IMR-90 (cell line): ENCODE measurements at places on chromosomes 6 and 20. TPM values are rescaled to one million over a fixed set of nuclear protein-coding genes. Genes with fewer than 3 reads are reported as not detected.
A peak's percentile ranks its signal among the peaks of the same experiment; 100 is the strongest.

PLCB1 gene
- total RNA-seq = 16.1 and 17.5 TPM in 2 replicates

DNA sequence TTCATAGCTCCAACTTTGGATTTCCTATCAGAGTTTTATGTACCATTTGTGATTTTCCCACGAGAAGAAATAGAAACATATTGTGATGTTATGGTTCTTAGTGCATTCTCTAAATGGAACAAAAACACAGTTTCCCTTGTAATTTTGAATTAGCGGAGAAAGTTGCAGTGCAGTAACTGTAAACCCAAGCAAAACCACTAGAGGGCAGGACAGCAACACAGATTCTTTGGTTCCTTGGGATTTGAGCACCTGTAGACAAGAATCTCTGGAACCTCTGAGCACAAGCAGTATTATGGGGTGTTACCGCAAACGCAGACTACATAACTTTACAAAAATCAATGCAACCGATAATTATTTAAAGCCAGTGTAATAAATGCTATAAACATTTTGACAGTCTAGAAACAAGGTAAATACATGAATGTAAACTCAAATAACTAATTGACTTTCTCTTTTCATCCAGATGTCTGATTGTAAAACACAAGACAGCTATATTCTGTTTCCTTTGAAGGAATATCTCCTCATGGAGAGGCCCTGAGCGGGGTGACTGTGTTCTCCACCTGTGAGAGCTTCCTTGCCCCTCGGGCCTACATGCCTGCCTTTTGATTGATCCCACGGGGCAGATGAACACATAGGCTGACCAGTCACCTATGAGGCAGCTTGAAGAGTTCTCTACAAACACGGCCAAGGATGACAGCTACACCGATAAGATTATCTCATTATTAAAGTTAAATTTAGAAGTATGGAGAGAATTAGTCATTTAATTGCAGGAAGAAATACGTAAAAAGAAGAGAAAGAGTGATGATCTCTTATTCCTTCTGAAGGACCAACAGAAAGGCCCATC lies 67.5 kb upstream of the COL21A1 start:
- no peak overlapping the region for H3K27ac ChIP-seq
- DNase-seq = peak; percentile 50
- H3K27me3 ChIP-seq = no peaks in the 10 kb centered on the region; the same call in 1 of the 2 replicates
- H3K4me1 ChIP-seq = peaks cover 2% of the 10 kb centered on the region; the same call in 1 of the 2 replicates
- no peak overlapping the region for H3K4me3 ChIP-seq
- H3K36me3 ChIP-seq = no peaks in the 10 kb centered on the region

LST1 gene
- not detected in 2 replicates for total RNA-seq

- DNase-seq = no peak
- H3K27ac ChIP-seq = no peak overlapping the region
- peaks cover 58% of the 10 kb centered on the region for H3K27me3 ChIP-seq
- no peak overlapping the region for H3K4me3 ChIP-seq
- no peaks in the 10 kb centered on the region for H3K36me3 ChIP-seq
- 0 out of 2 replicates have a peak, but pooled peaks cover 2% of the 10 kb centered on the region for H3K4me1 ChIP-seq
These were observed 11.0 kb upstream of the FOXF2 start for GRCh38 chr6:1378065-1379016.

- H3K4me1 ChIP-seq = no peaks in the 10 kb centered on the region
- peak; percentile 3 for DNase-seq
These were observed 104.6 kb downstream of the DTD1 start for GRCh38 chr20:18692447-18692846.

LCA5 gene
- 2.0 and 3.3 TPM in 2 replicates for total RNA-seq

DNA sequence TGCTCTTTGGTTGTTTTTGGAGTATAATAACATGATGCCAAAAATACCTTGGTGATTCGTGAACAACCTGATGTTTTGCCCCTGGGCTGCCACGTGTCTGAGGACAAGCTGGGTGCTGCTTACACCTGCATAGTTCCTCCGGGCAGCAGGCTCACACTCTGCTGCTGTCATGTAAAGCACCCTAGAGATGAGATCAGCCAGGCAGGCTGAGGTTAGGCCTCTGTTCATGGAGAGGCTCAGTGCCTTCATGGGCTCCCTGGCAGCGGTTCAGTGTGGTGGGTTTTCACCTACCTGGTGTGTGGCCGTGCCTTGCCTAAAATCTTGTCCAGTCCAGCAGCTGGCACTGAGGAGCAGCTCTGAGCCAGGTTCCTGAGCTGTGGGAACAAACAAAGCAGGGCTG lies 60.1 kb upstream of the TAGAP start:
- H3K27me3 ChIP-seq = peaks cover 30% of the 10 kb centered on the region
- no peaks in the 10 kb centered on the region for H3K4me1 ChIP-seq
- DNase-seq = no peak
- no peaks in the 10 kb centered on the region for H3K36me3 ChIP-seq

GRCh38 chr20:33127422-33128097 lies 40.4 kb upstream of the BPIFA2 start:
- DNase-seq = no peak
- peaks cover 5% of the 10 kb centered on the region for H3K27me3 ChIP-seq
- no peaks in the 10 kb centered on the region for H3K4me1 ChIP-seq
- H3K4me3 ChIP-seq = no peak overlapping the region
- no peak overlapping the region for H3K27ac ChIP-seq

GRCh38 chr6:34565722-34566137 lies 9.6 kb upstream of the SPDEF start:
- DNase-seq = no peak
- H3K27me3 ChIP-seq = peaks cover 2% of the 10 kb centered on the region; the same call in 1 of the 2 replicates
- H3K4me3 ChIP-seq = no peak overlapping the region
- peaks cover 3% of the 10 kb centered on the region for H3K4me1 ChIP-seq
- no peak overlapping the region for H3K27ac ChIP-seq

GRCh38 chr6:166687879-166688205 lies 60.8 kb upstream of the RPS6KA2 start:
- H3K36me3 ChIP-seq = no peaks in the 10 kb centered on the region
- H3K27ac ChIP-seq = no peak overlapping the region
- H3K27me3 ChIP-seq = peaks cover 13% of the 10 kb centered on the region; the same call in 1 of the 2 replicates
- H3K4me1 ChIP-seq = peaks cover 9% of the 10 kb centered on the region; the same call in 1 of the 2 replicates

SGK2 gene
- under 0.01 TPM in 1 of 2 replicates, not detected in the other for total RNA-seq

GRCh38 chr6:37988127-37988526 lies 168.6 kb downstream of the ZFAND3 start:
- no peak overlapping the region for H3K4me3 ChIP-seq
- H3K36me3 ChIP-seq = no peaks in the 10 kb centered on the region
- DNase-seq = peak; percentile 89
- H3K27ac ChIP-seq = no peak overlapping the region
- peaks cover 19% of the 10 kb centered on the region for H3K4me1 ChIP-seq
- H3K27me3 ChIP-seq = no peaks in the 10 kb centered on the region

MPIG6B gene
- total RNA-seq = not detected in 2 replicates

- H3K4me3 ChIP-seq = no peak overlapping the region
- no peak overlapping the region for H3K27ac ChIP-seq
- peaks cover 4% of the 10 kb centered on the region; the same call in 1 of the 2 replicates for H3K4me1 ChIP-seq
- H3K27me3 ChIP-seq = no peaks in the 10 kb centered on the region
These were observed 24.2 kb downstream of the PRDM1 start for GRCh38 chr6:106110164-106110826.

- H3K4me1 ChIP-seq = no peaks in the 10 kb centered on the region
- no peak for DNase-seq
- H3K36me3 ChIP-seq = peaks cover 5% of the 10 kb centered on the region
- no peak overlapping the region for H3K4me3 ChIP-seq
These were observed 42.4 kb downstream of the RNGTT start for GRCh38 chr6:88920774-88921733.

GRCh38 chr6:158649289-158650143 lies at the start of gene SYTL3:
Gene SYTL3 (plus strand): TSS chr6:158650054. CDS start chr6:158663269, 13,215 bp downstream.
- H3K4me3 ChIP-seq = no peak within 1 kb of the TSS
- H3K36me3 ChIP-seq = no peaks in the 10 kb centered on the region
- H3K4me1 ChIP-seq = peaks cover 28% of the 10 kb centered on the region
- no peaks in the 10 kb centered on the region for H3K27me3 ChIP-seq
